Glutamatergic neuron (in vitro differentiated cells): ENCODE measurements at places on chromosomes 2 and 18. TPM values are rescaled to one million over a fixed set of nuclear protein-coding genes. Genes with fewer than 3 reads are reported as not detected.

DNA sequence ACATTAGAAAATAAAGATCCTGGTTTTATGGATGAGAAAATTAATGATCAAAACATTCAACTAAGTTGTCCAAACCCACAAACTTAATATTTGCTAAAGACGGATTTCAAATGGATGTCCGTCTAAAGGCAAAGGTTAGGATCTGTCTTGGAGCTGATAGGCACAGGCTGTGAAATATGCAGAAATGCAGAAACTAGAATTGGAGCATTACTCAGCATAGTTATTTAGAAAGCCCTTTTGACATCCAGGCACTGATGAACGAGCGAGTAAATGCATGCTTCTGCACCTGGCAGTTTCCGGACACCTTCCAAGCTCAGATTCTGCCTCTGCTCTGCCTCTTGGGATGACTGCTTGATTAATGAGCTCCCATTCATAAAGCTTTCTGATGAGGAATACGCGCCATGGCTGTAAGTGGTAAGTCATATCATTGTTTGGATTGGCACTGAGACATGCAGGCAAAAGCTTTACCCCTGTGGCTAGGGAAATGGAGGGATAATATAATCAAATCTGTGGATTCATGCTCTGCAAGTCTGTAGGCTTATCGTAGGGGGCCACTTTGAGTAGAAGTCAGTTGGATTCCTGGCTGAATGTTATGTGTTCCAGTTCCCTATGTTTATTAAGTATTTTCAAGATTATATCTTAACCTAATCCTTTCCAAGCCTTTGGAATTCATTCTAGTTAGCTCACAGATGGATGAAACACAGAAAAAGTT is 2176.3 kb upstream of the CELF4 start:
- no peaks in the 10 kb centered on the region for H3K36me3 ChIP-seq
- no peak overlapping the region for H3K27ac ChIP-seq
- no peak for DNase-seq

- no peaks in the 10 kb centered on the region for H3K27me3 ChIP-seq
- no peak overlapping the region for H3K27ac ChIP-seq
- no peak overlapping the region for H3K4me3 ChIP-seq
- H3K4me1 ChIP-seq = peaks cover 3% of the 10 kb centered on the region
- H3K36me3 ChIP-seq = no peaks in the 10 kb centered on the region
- no peak for DNase-seq
Measured at GRCh38 chr2:190554357-190555006, 20.0 kb upstream of the NEMP2 start.

DNA sequence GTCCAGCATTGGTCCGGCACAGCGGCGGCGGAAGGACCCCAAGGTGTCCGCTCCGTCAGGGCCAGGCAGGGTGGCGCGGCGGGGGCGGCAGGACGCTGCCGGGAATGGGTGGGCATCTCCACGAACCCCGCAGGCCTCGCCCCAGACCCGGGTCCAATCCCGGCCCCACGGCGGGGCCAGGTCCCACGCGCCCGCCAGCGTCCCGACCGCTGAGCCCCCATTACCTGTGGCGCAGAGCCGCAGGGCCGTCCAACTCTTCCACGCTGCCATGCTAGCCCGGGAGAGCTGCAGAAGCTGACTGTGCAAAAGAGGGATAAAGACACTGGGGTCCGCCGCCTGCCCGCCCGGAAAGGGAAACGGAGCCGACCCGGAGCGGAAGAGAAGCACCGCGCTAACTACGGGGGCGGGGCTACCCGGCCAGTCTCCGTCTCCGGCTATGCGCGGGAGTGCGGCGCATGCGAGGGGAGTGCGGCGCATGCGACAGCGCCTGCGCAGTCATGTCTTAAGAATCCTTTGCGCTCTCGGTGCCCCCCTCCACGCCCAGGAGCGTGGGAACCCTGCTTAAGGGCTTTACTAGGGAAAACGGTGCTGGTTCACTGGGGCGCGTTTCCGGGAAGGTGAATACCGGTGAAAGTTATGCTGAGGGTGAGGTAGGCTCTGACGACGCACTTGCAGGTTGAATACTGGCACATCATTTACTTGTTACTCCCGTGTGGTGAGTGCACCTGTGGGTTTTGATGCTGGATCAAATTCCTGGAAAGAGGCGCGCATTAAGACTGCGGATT is at the start of gene TMX3:
Gene TMX3 (minus strand): TSS at position 397 of the 785 bp plus-strand sequence. CDS start 127 bp downstream, at position 270.
- DNase-seq = peak; percentile 95
- H3K27ac ChIP-seq = peak within 1 kb of the TSS; percentile 82
- peak within 1 kb of the TSS; percentile 95 for H3K4me3 ChIP-seq
- H3K4me1 ChIP-seq = peaks cover 6% of the 10 kb centered on the region

Gene GLI2
- total RNA-seq = 3.9 TPM

- no peak overlapping the region for H3K27ac ChIP-seq
- H3K36me3 ChIP-seq = no peaks in the 10 kb centered on the region
- H3K27me3 ChIP-seq = no peaks in the 10 kb centered on the region
- no peak for DNase-seq
Measured at GRCh38 chr2:104289651-104290565, 564.0 kb upstream of the POU3F3 start.

GRCh38 chr2:127429291-127429690 is 11.1 kb downstream of the PROC start:
- DNase-seq = no peak
- no peak overlapping the region for H3K27ac ChIP-seq
- peaks cover 6% of the 10 kb centered on the region for H3K27me3 ChIP-seq
- no peak overlapping the region for H3K4me3 ChIP-seq
- H3K4me1 ChIP-seq = no peaks in the 10 kb centered on the region

Gene PRSS56
- total RNA-seq = not detected

DNA sequence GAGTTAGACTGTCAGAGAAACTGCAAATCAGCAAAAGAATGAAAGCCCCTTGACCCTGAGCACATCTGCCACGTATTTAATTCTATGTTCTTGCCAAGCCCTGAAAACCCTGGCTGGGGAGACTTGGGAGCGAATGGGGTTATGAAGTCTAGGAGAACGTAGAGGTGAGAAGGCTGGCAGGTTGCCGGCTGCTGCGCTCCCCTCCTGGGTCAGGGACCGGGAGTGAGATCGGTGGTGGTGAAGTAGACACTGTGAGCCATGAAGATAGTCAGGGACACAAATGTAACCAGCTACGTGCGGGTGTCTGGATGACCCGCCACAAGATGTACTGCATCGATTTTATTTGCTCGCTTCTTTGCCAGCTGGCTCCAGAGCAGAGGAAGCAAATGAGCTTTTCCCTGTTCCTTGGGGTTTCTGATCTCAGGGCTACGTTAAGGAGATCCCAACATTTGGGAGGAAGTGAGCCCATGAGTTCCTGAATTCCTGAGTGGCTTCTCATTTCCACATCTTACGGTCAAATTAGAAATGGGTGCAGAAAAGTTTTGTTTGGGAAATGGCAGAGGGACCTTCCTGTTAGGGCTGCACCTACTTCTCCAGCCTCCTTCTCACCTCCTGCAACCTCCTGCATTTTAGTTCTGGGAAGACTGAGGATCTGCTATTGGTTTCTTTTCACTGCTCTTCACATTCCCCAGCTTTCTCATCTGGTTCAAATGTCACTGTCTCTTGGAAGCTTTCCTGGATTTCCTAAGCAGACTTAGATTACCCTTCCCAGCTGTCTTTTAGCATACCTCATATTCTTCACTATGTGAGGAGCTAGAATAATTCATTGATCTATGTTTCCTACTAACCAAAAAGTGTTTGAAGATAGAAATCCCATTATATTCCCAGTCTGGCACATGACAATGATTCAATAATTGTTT is 360.6 kb downstream of the ZNF521 start:
- peaks cover 15% of the 10 kb centered on the region for H3K4me1 ChIP-seq
- no peak overlapping the region for H3K27ac ChIP-seq
- H3K4me3 ChIP-seq = no peak overlapping the region
- no peaks in the 10 kb centered on the region for H3K27me3 ChIP-seq
- peaks cover 5% of the 10 kb centered on the region for H3K36me3 ChIP-seq

DNA sequence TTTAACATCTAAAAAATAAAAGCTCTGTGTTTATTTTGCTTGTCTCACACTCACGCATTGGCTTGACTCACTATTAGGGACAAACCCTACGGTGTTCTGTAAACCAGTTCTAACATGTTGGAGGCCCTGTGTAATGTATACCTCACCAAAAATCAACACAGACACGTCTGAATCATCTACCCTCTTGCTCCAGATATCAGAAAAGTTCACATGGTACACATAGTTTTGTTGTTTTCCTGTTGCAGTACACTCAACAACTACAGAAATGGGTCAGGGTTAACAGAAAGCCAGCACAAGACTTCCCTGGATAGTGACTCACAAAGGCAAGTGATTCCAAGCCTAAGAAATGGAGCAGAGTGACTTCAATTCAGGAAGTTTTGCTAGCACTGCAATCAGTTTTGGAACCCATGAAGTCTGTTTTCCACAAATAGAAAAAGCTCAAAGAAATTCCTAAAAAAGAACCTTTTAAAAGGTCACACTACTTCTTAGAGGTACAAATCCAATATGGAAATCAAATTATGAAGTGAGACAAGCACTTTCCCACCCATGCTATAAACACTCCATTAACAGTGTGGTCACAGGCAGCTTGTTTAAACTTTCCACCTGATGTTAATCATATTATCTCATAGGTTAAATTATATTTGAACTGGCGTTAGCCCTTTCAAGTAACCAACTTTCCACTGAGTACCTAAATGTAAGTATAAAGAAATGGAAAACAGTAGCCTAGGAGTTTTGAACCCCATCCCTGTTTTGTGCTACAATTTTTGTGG is 87.4 kb downstream of the GAREM1 start:
- DNase-seq = no peak
- H3K27me3 ChIP-seq = no peaks in the 10 kb centered on the region
- H3K27ac ChIP-seq = no peak overlapping the region
- no peak overlapping the region for H3K4me3 ChIP-seq
- H3K36me3 ChIP-seq = no peaks in the 10 kb centered on the region

DNA sequence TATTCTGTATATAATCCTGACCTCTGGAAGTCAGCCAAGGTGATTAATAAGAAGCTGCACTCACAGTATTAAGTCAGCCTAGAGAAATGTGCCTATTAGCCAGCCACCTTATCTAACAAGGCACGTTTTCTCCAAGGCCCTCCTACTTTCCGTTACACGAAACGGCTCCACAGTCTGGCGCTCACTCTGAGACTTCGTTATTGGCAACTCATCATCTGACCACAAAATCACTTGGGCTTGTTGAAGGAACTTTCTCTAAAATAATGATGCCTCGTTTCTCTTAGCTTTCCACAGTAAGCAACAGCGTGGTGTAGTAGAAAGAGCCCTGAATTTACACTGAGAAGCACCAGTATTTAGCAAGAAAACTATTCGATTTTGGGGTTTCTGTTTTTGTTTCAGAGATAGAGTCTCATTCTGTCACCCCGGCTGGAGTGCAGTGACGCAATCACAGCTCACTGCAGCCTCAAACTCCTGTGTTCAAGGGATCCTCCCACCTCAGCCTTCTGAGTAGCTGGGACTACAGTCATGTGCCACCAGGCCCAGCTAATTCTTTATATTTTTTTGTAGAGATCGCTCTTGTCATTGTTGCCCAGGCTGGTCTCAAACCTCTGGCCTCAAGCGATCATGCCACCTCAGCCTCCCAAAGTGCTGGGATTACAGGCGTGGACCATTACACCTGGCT is 53.6 kb upstream of the SLC14A1 start:
- H3K27me3 ChIP-seq = no peaks in the 10 kb centered on the region
- H3K36me3 ChIP-seq = no peaks in the 10 kb centered on the region
- no peak overlapping the region for H3K27ac ChIP-seq
- peaks cover 10% of the 10 kb centered on the region for H3K4me1 ChIP-seq
- no peak overlapping the region for H3K4me3 ChIP-seq
- no peak for DNase-seq

- H3K27ac ChIP-seq = peak overlapping the region; percentile 66
- H3K4me1 ChIP-seq = peaks cover 46% of the 10 kb centered on the region
- H3K4me3 ChIP-seq = no peak overlapping the region
- no peaks in the 10 kb centered on the region for H3K36me3 ChIP-seq
- no peak for DNase-seq
Measured at GRCh38 chr2:231357931-231358330, 37.6 kb upstream of the B3GNT7 start.

- no peak for DNase-seq
- H3K27ac ChIP-seq = no peak overlapping the region
- H3K4me1 ChIP-seq = peaks cover 4% of the 10 kb centered on the region
- H3K36me3 ChIP-seq = peaks cover 5% of the 10 kb centered on the region
- no peak overlapping the region for H3K4me3 ChIP-seq
Measured at GRCh38 chr2:42585779-42586178, 17.3 kb downstream of the MTA3 start.
